ENCODE measurements at places on chromosomes 2 and 18. TPM values are rescaled to one million over a fixed set of nuclear protein-coding genes. Genes with fewer than 3 reads are reported as not detected.

GRCh38 chr2:31328026-31328425, 86.5 kb downstream of the XDH start:
- DNase-seq = no peak

DNA sequence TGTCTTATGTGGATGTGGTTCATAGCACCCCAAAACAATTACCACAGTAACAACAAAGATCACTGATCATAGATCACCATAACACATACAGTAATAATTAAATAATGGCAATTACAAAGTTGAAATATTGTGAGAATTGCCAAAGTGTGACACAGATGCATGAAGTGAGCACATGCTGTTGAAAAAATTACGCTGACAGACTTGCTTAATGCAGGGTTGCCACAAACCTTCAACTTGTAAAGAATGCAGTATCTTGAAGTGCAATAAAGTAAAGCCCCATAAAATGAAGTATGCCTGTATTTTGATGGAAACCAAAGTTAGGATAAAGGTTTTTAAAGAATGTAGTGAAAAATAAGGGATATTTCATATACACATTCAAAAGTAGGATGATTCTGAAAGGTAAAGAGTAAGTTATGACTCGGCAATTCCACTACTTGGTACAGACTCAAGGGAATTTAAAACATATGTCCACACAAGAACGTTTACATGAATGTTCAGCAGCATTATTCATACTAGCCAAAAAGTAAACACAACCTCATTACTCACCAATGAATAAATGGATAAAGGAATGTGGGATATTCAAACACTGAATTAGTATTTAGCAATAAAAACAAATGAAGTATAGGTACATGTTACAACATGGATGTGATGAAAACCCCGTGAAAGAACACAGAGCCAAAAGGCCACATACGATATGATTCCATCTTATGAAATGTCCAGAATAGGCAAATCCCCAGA, 61.6 kb downstream of the SCN9A start:
- peak; percentile 78 for DNase-seq

GRCh38 chr2:27721884-27722485, 49.5 kb upstream of the MRPL33 start:
- DNase-seq = no peak

SERPINB7 gene
- total RNA-seq = 28.0 TPM

- DNase-seq = peak; percentile 62
These were observed 41.9 kb downstream of the ZNF521 start for GRCh38 chr18:25310045-25310444.

DNA sequence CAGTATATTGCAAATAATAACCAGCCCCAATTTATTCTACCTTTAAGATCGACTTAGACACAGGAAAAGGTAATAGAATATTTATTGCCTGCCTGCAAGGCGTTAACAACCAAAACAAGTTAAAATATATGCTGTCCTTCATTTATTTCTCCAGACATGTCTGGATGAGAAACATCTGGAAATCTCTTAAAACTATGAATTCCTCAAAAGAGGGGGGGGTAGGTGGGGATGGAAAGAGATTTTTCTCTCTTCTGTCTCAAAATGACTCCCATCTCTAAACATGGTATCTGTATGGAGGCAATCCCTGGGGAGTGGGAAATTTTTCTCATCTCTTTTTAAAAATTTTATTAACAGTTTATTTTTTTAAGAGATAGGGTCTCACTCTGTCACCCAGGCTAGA, 113.0 kb downstream of the CDH2 start:
- no peak for DNase-seq

Measured in renal cortical epithelial cell (primary cell).